Stimulated activated CD4-positive, alpha-beta T cell treated with anti-CD3 and anti-CD28 coated beads, Interleukin-1b, Interleukin-23, amount 100 ng/mL, for 48 hours (primary cell): ENCODE measurements at places on chromosomes 11 and 22.

- peak; percentile 28 for DNase-seq
Measured at GRCh38 chr22:40385036-40385782, 14.8 kb downstream of the SGSM3 start.

DNA sequence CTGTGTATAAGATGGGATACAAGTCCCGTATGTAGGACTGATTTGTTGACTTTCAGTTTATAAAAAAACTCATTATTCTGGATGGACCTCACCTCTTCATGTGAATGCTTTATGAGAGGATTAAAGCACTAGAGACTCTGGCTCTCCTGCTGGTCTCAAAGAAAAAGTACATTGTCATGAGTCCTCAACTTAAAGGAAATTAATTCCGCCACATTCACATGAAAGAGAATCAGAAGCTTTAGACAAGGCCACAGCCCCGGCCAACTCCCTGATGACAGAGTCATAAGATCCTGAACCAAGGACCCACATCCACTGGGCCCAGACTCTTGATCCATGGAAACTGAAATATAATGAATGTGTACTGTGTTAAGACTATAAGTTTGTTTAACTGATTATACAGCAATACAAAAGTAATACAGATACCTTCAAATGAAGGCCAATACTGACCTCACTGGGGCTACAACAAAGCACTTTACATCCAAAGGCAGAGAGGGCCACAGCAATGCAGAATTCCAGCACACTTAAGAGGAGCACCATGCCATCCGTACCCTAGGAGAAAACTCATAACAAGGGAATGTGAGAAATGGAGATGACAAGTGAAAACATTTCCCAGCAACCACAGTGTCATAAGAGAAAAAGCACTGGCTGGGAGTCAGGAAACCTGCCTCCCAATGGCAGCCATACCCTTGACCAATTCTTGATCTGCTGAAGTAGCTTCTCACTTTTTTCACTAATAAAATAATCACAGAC is 25.4 kb upstream of the MS4A6A start:
- DNase-seq = no peak

DNA sequence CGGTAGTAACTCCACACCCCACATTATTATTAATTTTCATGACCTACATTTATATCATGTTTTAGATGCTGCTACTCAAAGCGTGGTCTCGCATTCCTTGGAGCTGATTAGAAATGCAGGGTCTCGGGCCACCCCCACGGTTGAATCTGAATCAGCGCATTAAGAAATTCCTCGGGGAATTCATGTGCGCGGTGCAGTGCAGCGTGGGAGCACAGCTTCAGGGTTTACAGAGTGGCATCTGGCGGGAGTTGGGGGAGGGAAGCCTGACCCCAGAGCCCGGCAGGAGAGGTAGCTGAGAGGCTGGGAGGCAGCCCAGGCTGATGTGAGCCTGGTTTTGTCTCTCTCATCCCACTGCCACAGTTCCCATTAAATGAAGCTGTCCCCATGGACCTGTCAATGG is 48.1 kb upstream of the DAGLA start:
- DNase-seq = no peak

- DNase-seq = peak; percentile 18
Measured at GRCh38 chr22:43110444-43110926, at the start of gene BIK. BIK (plus strand) TSS chr22:43110750; CDS start chr22:43124023, 13,273 bp downstream.

DNA sequence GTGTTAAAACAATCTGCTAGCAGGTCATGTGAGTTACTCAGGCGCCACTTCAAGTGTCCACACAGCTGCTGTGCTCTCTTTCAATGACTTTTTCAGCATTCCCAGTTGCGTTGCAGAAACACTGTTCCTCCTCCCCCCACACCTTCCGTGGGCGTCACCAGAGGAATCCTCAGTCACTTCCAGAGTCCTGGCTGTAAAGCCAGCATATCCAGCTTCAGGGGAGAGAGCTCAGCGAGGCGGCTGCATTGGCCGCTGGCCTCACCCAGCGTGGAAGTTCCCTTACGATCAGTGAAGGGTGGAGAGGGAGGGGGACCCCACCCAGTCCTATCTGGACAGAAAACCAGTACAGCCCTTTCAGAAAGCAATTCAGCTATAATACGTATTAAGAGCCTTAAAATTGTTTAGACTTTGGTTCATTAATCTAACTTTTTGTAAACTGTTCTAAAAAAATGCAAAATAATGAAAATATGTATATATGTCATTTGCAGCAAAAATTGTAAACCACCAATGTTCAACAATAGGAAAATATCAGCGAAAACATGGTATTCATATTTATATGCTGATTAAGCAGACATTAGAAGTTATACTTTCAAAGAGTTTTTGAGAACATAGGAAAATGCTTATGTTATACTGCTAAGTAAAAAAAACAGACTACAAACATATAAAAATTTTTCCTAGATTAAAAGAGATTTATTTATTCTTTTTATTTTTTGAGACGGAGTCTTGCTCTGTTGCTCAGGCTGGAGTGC is 2.8 kb upstream of the ANO9 start:
- DNase-seq = no peak

- DNase-seq = no peak
Measured at GRCh38 chr11:130561441-130561881, 113.0 kb downstream of the ADAMTS15 start.

- no peak for DNase-seq
Measured at GRCh38 chr11:94449437-94449836, 44.2 kb downstream of the MRE11 start.

DNA sequence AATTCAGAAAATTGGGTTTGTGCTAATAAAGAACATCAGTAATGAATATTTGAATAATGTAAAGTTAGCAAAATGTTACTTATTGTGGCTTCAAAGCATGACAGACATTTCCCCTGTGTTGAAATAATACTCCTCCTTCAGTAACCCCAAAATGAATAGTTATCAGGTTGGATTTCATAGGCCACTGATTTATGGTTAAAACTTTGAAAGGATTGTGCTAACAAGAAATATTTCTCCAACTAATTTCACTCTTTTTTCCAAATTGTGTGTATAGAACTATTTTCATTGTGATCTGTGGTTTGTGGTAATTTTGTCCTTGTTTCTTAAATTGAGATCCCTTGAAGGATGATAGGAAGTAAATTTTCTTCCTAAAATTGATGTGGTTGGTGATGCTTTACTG is 7.9 kb downstream of the DDX10 start:
- no peak for DNase-seq

- no peak for DNase-seq
Measured at GRCh38 chr11:45155627-45156180, 9.3 kb downstream of the PRDM11 start.

GRCh38 chr11:46520971-46521745 is 72.7 kb downstream of the AMBRA1 start:
- DNase-seq = no peak

DNA sequence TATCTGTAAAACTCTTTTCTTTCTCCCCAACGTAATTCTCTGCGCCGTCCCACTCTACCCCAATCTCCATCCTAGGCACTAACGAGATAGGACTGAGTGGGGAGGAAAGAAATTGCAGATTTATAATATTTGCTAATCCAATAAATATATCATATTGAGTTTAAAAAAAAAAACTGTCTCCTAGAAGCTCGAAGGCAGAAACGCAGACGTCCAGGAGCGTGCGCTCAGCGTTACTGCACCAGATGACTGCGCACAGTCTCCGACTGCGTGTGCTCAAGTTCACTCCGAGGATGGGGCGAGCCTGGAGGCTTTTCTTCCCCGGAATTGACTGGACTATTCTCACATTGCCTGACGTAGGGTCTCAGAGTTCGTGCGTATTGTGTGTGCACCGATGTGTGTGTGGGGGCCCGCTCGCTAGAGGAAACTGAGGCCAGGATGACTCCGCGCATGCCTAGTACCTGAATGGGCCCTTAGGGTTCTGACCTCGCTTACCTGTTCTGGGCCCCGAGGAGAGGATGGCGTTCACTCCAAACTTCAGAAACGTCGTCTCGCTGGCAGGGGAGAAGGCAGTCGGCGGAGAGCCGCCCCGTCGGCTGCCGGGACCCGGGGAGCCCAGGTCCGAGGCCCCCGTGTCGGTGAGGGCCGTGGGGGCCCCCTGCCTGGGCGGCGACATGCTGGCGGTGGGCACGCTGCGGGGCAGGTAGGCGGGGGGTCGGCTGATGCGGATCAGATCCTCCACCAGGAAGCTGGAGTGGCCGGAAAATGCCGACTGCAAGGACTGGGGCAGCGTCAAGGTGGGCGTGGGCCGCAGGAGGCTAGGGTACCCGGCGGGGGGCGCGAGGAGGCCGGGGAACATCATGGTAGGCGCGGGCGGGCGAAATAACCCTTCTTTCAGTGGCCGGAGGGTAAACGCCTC is 551 bp downstream of the DBX1 start:
- DNase-seq = no peak

- no peak for DNase-seq
Measured at GRCh38 chr11:74980634-74981033, 8.1 kb upstream of the NEU3 start.

GRCh38 chr22:43230971-43231723 is 44.2 kb upstream of the TTLL12 start:
- DNase-seq = peak; percentile 64

DNA sequence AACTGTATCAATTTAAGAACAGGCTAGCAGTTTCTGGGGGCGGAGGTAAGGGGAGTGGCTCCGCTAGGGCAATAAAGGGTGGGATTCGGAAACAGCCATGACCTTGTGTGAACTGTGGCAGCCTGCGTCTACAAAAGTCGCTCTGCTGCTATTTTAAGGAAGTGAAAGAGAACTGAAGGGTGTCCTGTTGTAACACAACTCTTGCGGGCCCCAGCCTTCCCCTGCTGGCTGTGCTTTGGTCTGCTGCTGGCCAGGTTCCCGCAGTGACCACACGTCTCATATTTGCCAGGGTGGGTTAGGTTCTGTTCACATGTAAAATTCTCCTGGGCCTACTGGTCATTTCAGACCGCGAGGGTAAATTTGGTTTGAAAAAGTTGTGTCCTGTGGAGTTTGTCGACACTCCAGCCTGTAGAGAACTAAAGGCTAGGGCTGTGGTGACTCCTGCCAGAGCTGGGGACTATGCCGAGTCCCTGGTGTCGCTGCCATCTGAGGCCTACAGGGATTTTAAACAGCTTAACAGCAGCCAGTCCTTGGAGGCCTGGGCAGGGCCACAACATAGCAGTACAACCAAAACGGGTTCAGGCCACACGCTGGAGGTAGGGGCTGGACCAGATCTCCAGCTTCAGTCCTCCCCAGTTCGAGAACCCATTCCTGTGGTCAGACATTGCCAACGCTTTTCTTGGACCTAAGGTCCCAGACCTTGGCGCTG is 1.1 kb upstream of the PPFIBP2 start:
- DNase-seq = peak; percentile 25

- DNase-seq = peak; percentile 8
Measured at GRCh38 chr11:93921695-93922468, 71.5 kb upstream of the VSTM5 start.

- no peak for DNase-seq
Measured at GRCh38 chr11:39363571-39363970, 2095.9 kb downstream of the LRRC4C start.
